ENCODE measurements at places on chromosomes 7 and 10. TPM values are rescaled to one million over a fixed set of nuclear protein-coding genes. Genes with fewer than 3 reads are reported as not detected.

DNA sequence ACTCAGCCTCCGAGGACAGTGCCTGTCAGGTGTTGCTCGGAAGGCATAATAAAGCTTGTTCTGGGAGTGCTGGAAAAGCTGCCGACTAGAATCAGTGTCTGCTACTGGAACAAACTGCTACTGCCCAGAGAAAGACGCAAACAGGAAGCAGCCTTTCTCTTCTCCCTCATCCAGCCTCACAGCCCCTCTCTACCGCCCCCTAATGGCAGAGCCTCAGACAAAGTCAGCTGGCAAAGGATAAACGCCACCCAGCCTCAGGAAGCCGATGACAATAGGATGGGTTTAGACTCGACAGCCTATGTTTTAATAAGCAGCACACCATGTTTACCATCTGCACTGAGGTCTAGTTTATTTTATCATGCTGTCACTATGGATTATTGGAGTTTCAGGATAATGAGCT, 169.5 kb upstream of the LYZL1 start:
- no peak for DNase-seq

The MSMB gene
- not detected for total RNA-seq

DNA sequence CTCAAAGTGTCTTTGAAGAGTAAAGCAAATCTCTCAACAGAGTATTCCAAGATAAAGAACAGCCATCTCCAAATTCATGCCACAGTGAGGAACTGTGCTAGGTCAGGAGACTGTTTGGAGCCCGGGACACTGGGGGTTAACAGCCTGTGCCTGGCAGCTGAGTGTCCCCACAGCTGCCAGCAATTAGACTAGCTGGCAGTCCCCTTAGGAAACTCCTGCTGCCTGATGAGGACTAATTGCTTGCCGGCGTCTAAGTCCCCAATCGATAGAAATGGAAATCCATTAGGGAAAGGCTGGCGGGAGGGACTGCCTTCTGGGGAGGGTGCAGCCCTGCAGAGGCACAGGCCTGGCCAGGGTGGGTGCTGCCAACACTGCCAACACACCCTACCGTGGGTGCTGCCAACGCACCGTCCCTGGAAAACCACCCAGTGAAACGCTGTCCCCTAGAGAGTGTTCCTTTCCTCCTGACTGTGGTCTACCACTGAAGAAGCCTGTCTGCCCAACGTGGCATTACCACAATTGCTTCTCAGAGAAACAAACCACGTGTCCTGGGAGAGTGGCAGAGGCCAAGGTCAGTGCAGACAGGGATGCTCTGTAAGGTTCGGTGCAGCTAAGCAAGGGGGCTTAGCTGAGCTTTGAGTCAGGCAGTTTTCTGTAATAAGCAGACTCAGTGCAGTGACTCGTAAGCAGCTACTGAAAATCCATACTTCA, 60.8 kb downstream of the XRCC2 start:
- no peak for DNase-seq

GRCh38 chr7:131147604-131148003, 180.1 kb upstream of the MKLN1 start:
- no peak for DNase-seq

DNA sequence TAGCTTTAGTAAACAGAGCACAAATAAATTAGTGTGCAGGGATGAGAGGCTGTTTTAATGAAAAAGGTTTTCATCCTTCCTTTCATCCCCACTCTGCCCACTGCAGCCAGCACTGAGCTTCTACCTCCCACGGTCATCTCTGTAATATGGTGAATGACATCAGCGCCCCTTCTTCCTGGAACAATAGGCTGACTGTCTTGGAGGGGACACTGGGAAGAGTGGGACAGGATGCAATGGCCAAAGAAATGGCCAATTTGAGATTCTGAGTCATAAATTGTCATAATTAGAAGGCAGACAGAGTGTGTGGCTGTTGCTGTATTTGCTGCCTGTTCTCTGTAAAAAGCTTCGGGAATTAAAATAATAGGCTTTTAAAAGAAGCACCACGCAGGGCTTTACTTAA, 126.7 kb upstream of the CALN1 start:
- DNase-seq: no peak

The CFAP70 gene
- total RNA-seq: 14.9 TPM

The ANXA7 gene
- 82.7 TPM for total RNA-seq

The NEUROD6 gene
- not detected for total RNA-seq

DNA sequence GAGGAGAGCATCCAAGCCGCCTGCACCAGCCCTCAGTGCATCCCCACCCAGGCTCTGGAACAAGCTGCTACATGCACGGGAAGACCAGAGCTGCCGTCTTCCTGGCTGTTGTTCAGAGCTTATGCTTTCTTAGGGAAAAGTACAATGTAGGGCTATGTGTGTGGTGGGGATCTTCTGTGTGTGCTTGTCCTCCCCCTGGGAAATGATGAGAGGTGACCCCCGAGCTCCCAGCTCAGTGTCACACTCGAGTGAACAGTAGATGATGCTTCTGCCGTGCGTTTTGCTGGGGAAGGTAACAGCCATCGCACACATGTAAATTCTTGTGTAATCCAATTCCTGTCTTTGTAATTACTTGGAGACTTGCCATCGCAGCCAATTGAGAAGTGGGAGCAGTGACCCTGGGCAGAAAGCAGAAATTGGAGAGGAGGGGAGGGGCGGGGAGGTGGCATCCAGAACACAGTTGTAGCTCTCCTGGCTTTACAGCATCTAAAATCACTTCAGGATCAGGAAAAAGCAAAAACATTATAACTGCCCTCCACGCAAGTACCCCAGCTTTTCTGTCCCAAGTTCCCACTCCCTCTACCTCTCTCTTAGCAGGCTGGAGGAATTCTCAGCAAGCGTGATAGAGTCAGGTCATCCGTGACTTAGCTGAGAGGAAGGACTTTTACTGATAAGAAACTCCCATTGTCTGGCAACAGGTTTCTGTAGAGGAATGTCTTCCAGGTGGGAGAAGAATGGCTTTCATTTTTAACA, 149.6 kb downstream of the TCF7L2 start:
- peak; percentile 27 for DNase-seq

The LOXL4 gene
- total RNA-seq: 11.7 TPM

DNA sequence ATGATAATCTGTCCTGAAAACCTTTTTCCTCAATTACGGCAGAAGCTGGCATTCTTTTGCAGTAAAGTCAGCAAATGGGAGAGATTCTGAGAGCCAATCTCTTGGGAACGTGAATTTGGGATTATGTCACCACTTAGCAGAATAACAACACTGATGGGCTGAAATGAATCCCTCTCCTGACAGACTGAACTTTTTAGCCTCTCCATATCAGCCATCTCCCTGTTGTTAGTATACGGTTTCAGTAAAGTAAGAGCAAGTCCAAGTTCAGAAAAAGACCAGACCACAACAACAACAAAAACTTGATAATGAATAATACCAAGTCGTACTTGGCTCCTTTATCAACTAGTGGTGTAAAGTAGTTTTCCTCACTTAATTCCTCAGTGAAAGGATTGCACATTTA, 1048.8 kb downstream of the GATA3 start:
- DNase-seq: no peak

- no peak for DNase-seq
Measured at GRCh38 chr7:82481499-82482097, 38.0 kb upstream of the CACNA2D1 start.

- no peak for DNase-seq
Measured at GRCh38 chr7:150685219-150686029, at the start of gene GIMAP2. Gene GIMAP2, plus strand, starts transcription at chr7:150685706. Its CDS starts 1,354 bp downstream, at chr7:150687060.

DNA sequence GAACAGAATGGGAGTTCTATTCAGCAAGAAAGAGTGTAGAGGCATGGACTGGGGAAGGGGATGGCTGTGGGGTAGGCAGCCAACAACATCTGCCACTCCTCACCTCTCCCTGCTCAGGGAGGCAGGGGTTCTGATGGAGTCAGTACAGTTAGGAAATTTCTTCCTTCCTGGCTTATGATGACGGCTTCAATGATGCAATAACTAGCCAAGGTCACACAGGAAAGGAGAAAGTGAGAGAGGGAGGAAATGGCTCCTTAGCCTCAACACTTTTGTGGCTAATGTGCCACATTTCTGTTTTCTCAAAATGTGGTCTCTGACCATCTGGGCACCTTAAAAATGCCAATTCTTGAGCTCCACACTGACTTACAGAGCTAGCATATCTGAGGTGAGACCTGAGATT, 79.3 kb upstream of the PDZD8 start:
- DNase-seq: no peak

DNA sequence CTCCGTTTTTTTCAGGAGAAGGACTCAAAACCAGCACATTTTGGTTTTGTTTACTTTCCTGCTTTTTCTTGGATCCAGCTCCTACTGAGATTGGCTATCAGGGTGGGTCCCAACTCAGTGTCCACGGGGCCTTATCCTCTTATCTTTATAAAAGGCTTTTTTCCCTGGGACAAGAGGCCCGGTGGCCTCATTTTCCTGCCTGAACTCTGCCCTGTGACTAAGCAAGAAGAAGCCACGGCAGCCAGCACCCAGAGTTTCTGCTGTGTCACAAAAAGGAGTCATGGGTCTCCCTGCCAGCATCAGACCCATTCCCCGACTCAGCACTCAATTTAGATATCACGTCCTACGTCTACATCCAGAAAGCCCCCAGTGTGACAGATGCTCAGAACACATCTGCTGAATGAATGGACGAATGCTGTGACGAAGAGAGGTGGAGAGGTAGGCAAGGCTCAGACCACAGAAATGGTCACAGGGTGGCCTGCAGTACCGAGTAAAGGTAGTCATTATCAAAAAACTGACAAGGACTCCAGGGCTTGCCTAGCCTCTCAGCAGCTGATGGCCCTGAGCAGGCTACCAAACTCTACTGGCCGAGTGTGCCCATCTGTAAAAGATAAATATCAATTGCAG, 16.7 kb downstream of the DLG5 start:
- no peak for DNase-seq

DNA sequence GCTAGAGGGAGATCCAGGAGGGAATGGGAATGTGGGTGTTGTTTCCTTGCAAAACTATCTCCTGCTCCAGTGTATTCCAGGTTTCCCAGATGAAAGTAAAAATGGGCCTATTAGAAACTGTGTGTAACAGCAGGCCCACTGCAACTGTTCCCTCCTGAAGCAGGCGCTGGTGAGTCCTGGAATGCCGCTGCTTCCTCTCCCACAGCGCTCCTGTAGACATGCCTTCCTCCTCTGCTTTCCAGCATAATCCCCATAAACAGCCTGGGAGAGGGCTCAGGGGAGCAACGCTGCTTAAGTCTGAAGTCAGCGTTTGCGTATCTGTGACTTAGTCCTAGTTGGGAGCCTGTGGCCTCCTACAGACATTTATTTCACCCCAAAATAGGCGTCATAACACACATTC, 551.0 kb upstream of the FOXK1 start:
- DNase-seq: no peak

The C10orf143 gene
- total RNA-seq: 8.6 TPM

The GPR141 gene
- total RNA-seq: 0.84 TPM

- no peak for DNase-seq
Measured at GRCh38 chr7:65233409-65234034, 140.1 kb upstream of the ZNF92 start.

The RUFY2 gene
- 31.7 TPM for total RNA-seq

The SHH gene
- total RNA-seq: 14.7 TPM

Measured in tibial nerve (tissue), 4 donors.